Stimulated activated CD4-positive, alpha-beta T cell treated with anti-CD3 and anti-CD28 coated beads, TNF-alpha, amount 100 ng/mL, for 24 hours (primary cell): ENCODE measurements at places on chromosomes 2 and 18.

GRCh38 chr2:138190999-138191398, 226.7 kb downstream of the HNMT start:
- DNase-seq = no peak

DNA sequence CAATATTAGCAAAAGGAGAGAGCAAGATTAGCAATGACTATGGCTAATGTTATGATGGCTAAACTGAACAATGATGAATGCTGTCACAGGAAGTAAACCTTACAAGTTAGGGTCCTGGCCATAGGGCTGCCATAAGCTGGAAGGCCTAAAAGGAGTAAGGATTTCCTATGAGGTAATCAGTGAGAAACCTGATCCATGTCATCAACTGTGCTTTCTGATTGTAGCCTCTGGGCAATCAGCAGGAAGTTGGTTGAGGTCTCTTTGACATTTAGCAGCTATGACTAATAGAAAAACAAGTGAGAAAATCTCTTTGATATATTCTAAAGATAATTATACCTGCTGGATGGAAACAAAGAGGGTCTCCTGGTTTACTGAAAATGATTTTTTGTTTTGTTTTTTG, 193.0 kb downstream of the RAB3GAP1 start:
- DNase-seq = no peak

- DNase-seq = no peak
These were observed 10.4 kb upstream of the FAM228A start for GRCh38 chr2:24164416-24164973.

GRCh38 chr2:144366825-144367429, 153.0 kb downstream of the ZEB2 start:
- DNase-seq = no peak

DNA sequence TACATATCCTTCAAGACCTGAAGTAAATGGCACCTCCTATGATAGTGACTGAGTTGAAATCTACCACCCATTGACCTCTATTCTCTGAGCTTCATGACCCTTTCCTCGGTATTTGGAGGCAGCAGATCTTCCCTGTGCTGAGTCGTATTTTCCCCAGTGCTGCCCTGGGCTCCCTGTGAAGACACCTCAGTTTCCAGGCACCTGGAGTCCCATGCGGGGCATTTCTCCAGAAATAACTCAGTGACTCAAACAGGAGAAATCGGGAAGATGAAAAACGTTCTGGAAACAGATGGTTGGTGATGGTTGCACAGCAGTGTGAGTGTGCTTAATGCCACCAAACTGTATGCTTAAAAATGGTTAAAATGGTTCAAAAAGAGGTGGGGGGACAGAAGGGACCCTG, 18.0 kb downstream of the SMYD1 start:
- no peak for DNase-seq

GRCh38 chr2:51718881-51719280, 686.9 kb upstream of the NRXN1 start:
- DNase-seq = no peak

- DNase-seq = no peak
These were observed 698 bp upstream of the TMEM237 start for GRCh38 chr2:201644001-201644400.

- no peak for DNase-seq
These were observed 35.9 kb upstream of the TBC1D8 start for GRCh38 chr2:101187131-101187530.

DNA sequence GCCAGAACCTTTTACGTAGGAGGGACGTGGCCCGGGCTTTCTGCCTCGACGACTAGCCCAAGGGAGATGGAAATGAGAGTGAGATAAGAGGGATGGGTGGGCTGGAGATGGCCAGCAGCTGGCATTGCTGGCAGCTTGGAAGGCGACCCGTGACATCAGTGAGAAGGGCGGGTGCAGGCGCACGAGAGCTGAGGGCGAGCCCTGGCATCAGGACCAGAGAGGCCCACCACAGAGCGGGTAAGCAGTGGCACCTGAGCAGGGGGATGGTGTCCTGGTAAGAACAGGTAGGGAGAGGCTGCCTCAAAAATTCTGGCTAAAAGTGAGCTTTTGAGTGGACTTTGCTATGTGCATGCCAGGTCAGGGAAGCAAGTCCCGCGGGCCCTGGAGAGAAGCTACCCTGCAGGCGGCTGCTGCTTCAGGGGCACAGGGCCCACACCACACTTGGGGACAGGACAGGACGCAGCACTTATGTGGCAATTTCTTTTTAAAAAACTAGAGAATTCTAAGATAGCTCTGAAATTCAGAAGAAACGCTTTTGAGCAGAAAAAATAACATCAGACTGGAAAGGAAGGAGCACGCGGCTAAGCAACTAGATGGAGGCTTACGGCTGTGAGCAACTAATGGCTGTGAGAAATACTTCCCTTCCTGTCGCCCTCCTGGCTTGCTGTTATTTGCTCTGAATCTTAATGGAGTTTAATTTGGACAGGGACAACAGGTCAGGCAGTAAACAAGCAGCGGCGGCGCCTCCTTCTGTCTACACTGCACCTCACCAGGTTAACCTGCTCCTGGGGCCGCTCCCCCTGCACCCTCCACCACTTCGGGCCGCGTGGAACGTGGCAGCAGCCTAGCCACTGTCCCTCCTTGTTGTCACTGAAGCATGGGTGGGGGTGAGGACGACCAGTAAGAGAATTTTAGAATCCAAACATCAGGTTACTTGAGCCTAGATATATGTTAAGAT, 20.5 kb downstream of the THAP4 start:
- no peak for DNase-seq

DNA sequence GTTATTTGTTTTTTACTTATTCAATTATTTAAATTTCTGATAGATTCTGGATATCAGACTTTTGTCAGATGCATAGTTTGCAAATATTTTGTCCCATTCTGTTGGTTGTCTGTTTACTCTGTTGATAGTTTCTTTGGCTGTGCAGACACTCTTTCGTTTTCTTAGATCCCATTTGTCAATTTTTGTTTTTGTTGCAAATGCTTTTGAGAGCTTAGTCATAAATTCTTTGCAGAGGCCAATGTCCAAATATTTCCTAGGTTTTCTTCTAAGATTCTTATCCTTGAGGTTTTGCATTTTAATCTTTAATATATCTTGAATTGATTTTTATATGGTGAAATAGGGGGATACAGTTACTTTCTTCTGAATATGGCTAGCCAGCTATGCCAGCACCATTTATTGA, 112.7 kb upstream of the SESTD1 start:
- no peak for DNase-seq

DNA sequence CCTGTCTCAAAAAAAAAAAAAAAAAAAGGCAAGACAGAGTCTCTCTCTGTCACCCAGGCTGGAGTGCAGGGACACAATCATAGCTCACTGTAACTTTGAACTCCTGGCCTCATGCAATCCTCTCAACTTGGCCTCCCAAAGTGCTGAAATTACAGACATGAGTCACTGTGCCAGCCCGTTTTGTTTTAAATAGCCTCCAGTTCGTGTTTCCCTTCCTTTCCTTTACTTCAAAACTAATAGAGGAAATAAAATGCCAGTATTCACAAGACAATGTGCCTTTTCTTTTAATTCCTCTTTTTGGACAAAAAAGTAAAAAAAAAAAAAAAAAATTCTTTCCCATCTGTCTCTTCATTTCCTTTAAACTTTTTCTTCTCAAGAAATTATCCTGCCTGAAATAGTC, 54.5 kb upstream of the ACMSD start:
- no peak for DNase-seq

DNA sequence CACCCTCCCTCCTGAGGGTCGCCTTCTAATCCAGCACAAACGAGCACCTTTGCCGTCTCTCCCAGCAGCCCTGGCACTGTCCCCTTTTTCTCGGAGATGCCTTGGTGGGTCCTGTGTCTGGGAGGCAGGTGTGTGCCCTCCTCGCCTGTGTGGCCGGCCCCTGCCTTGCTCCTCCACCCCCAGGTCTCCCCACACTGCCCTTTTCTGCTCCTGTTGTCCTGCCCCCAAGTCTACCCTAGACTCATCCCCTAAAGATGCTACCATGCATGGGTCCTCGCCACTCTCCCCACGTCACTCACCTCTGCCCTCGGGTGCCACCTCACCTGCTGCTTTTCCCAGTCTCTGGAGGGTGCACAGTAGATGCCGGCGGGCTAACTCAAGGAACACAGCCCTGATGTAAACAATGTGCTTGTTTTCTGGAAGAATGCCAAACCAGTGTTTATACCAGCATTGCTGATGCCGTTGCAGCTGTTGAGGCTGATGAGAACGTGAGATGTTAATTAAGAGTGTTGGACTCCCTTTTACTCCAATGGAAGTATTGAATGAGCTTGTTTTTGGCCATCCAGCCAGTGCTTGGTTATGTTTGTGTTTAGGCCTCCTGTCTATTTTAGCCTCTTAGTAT, 223.1 kb downstream of the AGAP1 start:
- DNase-seq = no peak

GRCh38 chr18:37563931-37564392, 1.6 kb downstream of the CELF4 start:
- no peak for DNase-seq
